ENCODE measurements at places on chromosomes 2 and 18.

- DNase-seq = no peak
These were observed 29.6 kb downstream of the SH3BP4 start for GRCh38 chr2:234981197-234982095.

- DNase-seq = no peak
These were observed 80.5 kb upstream of the FRZB start for GRCh38 chr2:182946958-182947369.

- DNase-seq = no peak
These were observed 99.9 kb downstream of the GALNT14 start for GRCh38 chr2:31038385-31038784.

- DNase-seq = no peak
These were observed 529.6 kb downstream of the NR4A2 start for GRCh38 chr2:155802888-155803287.

DNA sequence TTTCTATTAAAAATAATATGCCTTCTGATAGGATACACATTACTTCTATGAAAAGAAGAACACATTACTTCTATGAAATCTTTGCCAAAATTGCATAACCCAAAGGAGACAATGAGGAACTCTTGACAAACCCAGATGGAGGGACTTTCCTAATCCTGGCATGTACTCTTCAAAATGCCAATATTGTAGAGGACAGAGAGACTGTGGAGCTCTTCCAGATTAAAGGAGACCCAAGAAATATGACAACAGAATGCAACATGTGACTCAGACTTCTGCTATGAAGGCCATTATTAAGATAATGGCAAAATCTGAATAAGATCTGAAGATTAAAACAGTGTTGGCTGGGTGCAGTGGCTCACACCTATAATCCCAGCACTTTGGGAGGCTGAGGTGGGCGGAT, 22.2 kb downstream of the SOWAHC start:
- no peak for DNase-seq

DNA sequence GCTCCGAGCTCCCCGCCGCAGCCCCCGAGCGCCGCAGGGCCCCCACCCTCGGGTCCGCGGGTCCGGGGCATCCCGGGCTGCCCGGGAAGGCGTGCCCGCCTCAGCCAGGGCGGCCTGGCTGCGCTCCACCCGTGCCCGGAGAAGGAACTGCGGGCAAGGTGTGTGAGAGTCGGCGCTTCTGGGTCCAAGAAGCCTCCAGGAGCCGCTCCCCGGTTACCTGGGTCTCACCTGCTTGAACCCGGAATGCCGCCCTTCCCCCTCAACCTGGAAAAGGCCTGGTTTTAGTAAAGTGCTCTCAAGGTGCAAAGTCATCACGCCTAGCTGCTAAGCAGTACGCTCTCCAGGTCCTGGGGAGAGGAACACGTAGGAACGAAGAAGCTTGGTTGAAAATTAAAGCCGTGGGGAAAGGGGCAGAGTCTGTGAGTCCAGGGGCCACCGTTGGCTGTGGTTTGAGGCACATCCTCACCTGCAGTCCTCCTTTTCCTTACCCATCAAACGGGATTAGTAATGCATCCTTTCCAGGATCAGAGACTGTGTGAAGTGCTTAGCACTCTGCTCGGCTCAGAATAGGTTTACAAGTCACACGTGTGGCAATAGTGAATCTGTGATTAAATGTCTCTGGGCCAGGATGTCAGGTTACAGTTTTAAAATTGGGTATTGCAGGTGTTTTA, 1.2 kb downstream of the ASAP2 start:
- DNase-seq = peak; percentile 38

DNA sequence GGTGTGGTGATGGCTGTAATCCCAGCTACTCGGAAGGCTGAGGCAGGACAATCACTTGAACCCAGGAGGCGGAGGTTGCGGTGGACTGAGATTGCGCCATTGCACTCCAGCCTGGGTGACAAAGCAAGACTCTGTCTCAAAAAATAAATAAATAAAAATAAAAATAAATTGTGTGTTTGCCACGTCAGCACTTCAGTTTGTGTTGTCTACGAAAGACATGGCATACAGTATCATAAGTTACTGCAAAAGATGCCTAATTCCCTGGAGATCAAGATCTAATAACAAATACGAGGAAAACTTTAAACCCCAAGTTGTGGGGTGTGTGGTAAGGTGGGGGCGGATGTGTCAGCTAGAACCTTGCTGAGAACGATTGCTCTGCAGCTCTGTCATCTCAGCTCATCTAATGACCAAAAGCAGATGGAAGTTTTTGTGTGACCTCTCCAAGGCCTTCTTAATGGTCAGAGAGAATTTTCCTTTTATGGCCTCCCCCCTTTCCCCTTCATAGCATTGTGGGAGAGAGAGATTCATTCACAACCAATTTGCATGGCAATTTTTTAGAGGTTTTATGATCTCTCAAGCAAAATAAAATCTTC, 11.3 kb downstream of the NPAS2 start:
- no peak for DNase-seq

Data from GM13976 (cell line).